ENCODE measurements at places on chromosomes 7 and 10.
A peak's percentile ranks its signal among the peaks of the same experiment; 100 is the strongest.

GRCh38 chr7:42805601-42806000 lies 106.3 kb downstream of the C7orf25 start:
- no peak for DNase-seq

- peak; percentile 4 for DNase-seq
These were observed 4.4 kb upstream of the PDLIM1 start for GRCh38 chr10:95295031-95295755.

- DNase-seq: no peak
These were observed 164.2 kb upstream of the DPP6 start for GRCh38 chr7:153887749-153888569.

DNA sequence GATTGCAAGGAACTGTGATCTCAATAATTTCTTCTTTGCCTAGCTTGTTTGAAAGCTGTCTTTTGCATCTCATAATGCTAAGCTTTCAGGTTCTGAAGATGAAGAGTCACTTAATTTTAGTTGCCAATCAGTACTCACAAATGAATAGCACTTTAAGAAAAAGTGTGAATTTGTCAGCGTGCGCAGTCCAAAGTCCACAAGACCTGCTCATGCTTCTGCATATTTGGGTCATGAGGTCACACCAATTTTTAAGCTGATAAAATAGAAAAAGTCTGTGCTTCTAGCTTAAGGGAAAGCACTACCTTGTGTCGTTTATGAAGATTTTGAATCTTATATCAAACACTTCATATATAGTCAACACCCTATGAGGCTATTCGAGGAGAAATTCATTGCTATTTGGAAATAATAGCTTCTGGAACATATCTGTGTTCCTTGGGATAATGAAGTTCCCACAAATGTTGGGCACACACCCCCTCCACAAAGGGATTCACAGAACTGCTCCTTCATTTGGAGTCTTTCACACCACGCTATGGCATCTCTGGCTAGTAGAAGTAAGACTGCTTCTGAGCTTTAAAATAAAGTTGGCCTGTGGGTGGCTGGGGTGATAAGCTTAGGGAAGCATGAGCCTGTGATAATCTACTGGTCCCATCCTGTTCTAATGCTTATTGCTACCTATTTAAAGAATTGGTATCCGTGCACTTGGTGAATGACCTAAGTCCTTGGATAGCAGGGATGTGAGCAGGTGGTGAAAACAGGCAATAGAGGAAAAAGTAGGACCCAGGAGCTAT lies 33.3 kb downstream of the A1CF start:
- DNase-seq: no peak

- DNase-seq: no peak
These were observed 180.5 kb upstream of the PRSS58 start for GRCh38 chr7:142438235-142438922.

GRCh38 chr7:72078301-72078700 lies 333.8 kb downstream of the CALN1 start:
- DNase-seq: no peak

- DNase-seq: no peak
These were observed 317.7 kb downstream of the GLRX3 start for GRCh38 chr10:130453721-130454542.

DNA sequence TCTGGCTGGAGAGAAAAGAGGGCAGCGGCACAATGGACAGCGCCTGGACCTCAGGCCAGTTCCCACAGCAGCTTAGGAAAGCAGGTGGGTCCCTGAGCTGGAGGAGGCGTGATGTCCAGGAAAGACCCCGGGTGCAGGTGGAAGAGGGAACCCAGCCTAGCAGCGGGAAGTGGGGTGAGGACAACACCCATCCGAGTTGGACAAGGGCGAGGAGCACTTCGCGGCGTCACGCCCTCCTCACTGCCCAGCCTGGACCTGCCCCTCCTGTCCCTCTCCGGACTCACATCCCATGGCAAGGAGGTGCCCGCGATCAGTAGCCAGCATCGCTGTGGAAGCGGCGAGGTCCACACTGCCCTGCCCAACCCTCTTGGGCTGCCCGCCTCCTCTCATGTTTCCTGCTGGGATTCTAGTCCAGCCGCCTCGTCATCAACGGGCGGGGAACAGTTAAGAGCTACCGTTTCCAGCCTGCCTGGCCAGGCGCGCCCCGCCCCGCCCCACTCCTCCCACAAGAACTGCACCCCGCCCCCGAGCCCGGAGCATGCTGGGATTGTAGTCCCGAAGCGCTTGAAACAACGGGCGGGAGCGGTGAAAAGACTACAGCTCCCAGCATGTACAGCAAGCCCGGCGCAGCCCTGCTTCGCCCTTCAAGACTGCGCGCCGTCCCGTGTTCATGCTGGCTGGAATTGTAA lies 930.6 kb upstream of the ZNF722 start:
- DNase-seq: no peak

- no peak for DNase-seq
These were observed 112.0 kb downstream of the MICU1 start for GRCh38 chr10:72513910-72514309.

- no peak for DNase-seq
These were observed 117.0 kb upstream of the AMPH start for GRCh38 chr7:38748056-38748610.

DNA sequence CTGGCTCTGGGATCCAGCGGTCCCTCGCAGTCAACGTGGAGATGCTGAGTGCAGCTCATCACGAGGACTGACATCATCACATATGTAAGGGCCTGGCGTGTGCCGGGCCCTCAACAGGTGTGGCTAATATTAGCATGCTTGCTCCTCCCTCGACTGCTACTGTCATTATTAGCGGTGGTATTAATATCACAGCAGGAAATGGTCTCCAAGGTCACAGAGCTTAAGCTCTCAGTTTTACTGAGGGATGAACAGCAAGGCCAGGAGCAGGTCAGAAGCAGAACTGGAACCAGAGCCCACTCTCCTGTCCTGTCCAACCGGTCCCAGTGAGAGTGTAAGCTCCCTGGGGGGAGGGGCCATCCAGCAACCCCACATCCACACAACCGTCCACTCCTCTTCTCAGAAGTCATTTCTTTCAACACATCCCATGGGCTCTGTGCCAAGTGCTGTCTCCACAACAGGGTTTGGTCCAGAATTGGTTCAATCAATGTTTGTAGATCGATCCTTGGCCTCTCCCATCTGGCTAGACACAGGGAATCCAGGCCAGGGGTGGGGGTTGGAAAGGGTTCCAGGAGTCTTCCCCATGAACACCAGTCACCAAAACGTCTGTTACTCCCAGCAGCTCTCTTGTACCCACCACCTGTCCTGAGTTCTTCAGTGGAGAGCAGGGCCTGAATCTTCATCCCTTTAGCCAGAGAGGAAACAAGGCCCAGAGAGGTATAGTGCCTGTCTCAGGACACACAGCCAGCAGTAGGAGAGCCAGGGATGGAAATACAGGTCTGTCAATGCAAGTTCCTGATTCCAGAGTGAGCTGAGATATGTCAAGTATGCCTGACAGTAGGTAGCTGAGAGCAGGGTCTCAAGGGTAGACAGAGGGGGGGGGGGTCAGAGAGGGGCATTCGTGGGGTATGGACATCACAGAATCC lies 45.3 kb upstream of the ZMIZ1 start:
- DNase-seq: no peak

- no peak for DNase-seq
These were observed 55.5 kb upstream of the CABCOCO1 start for GRCh38 chr10:61606959-61607907.

DNA sequence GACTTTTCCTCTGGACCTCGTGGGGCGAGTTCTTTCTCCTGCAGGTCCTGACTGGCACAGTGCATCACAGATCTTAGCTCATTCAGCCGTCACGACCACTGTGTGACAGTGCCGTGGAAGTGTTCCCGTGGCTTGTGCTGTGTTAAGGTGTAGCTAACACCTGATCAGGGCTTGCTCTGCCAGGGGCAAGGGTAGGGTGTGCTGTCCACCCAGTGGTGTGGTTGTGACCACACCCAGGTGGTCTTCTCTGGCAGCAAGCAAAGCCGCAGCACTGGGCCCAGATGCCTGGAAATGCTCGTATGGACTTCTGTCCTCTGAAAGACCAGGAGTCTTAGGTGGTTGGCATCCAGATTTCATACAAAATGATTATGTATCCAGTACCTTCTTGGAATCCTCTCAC lies 86.2 kb downstream of the GLRX3 start:
- no peak for DNase-seq

- DNase-seq: no peak
These were observed 34.5 kb upstream of the MEOX2 start for GRCh38 chr7:15720849-15721471.

DNA sequence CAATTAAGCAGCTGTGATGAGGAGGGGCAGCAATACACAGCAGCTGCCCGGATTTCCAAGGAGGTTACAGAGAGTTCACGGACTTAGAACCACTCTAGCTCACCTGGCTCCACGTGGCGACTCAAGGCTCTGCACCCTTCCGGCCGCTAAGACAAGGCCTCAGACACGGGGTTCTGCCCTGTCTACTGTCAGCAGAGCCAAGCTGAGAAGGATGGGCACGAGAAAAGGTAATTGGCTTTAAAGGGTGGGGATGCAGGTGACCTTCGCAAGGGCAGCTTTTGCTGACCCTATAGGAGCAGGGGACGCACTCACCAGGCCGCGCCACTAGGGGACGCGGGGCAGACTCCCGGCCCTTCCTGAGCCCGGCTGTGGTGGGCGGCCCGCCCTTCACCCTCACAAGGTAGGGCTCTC lies 152.4 kb downstream of the KIF20B start:
- DNase-seq: no peak

- no peak for DNase-seq
These were observed 221.1 kb downstream of the SEMA3E start for GRCh38 chr7:83427884-83428283.

- no peak for DNase-seq
These were observed 776.1 kb upstream of the MBL2 start for GRCh38 chr10:53548664-53549063.

DNA sequence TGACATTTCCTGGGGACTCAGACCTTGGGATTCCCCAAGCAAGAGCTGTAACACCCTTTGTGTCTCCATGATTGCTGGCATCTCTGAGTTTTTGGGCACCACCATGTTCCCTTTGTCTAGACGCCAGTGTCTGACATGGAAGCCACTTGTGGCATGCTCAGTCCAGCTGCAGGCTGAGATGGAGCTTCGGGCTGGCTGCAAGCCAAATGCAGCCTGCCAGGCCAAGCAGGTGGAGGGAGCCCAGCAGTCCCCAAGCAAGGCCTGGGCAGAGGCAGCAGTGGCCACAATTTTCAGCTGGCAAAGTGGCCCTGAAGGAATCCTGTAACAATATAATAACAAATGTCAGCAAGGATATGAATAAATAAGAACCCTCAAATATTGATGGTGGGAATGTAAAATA lies 86.2 kb upstream of the ABCB5 start:
- no peak for DNase-seq
